ENCODE measurements at places on chromosomes 5 and 9.

- no peak for DNase-seq
Measured at GRCh38 chr5:66442951-66443445, 153.2 kb upstream of the MAST4 start.

DNA sequence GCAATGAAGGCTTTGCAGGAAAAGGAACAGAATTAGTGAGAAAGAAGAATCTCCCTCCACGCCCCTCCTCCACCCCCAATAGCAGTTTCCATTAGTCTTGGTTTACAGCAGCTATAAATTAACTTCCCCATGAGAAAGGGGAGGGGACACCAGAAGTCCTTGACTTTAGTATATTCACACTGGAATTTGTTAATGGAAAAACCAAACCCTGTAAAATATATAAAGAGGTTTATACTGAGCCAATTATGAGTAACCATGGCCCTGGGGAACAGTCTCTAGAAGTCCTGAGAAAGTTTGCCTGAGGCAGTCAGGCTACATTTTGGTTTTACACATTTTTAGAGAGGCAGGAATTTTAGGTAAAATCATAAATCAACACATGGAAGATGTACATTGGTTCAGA, 88.5 kb downstream of the ALDH1A1 start:
- no peak for DNase-seq

- no peak for DNase-seq
Measured at GRCh38 chr9:128860937-128861336, 20.8 kb downstream of the KYAT1 start.

- no peak for DNase-seq
Measured at GRCh38 chr9:77953590-77953989, 78.0 kb downstream of the GNAQ start.

Measured in NCI-H1436 (cell line).